Thoracic aorta (tissue), 2 donors: ENCODE measurements at places on chromosomes 2 and 18. TPM values are rescaled to one million over a fixed set of nuclear protein-coding genes. Genes with fewer than 3 reads are reported as not detected.

Gene AGAP1
- 20.8 TPM for total RNA-seq

Gene IL18R1
- total RNA-seq: 9.3 TPM

Gene LINC00305
- total RNA-seq: not detected

Gene FAHD2B
- total RNA-seq: 7.5 TPM

Gene ABCG8
- not detected for total RNA-seq

Gene NFATC1
- 40.8 TPM for total RNA-seq

Gene HOXD12
- total RNA-seq: not detected

Gene DTYMK
- total RNA-seq: 6.2 TPM

Gene KHK
- 2.6 TPM for total RNA-seq

Gene MOCOS
- total RNA-seq: 2.0 TPM

Gene FIGLA
- not detected for total RNA-seq

Gene MROH2A
- not detected for total RNA-seq

Gene SAG
- not detected for total RNA-seq

Gene RHBDD1
- 10.2 TPM for total RNA-seq

Gene CNOT9
- total RNA-seq: 59.5 TPM
